NCI-H1436 treated with DMSO at 0.1 percent for 48 hours (cell line): ENCODE measurements at places on chromosomes 6 and 20.

DNA sequence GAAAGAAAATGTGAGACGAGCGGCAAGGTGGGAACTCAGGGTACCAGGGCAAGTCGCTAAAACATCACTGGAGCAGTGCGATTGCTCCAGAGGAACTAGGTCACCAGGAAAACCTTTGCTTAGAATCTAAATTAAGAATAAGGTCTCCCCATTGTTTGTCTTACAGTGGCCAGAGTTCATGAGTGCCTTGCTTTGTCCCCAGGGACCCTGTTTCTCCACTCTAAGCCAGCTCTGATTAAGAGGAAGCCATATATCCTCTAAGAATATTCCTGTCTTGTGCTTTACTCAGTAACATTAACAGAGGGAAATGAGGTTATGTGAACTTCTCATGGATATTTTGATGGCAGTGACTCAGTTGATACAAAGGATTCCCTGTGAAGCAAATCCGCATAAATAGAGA, 305.8 kb downstream of the CD83 start:
- no peak for DNase-seq

GRCh38 chr20:9977629-9978028, 57.2 kb upstream of the ANKEF1 start:
- DNase-seq = no peak

DNA sequence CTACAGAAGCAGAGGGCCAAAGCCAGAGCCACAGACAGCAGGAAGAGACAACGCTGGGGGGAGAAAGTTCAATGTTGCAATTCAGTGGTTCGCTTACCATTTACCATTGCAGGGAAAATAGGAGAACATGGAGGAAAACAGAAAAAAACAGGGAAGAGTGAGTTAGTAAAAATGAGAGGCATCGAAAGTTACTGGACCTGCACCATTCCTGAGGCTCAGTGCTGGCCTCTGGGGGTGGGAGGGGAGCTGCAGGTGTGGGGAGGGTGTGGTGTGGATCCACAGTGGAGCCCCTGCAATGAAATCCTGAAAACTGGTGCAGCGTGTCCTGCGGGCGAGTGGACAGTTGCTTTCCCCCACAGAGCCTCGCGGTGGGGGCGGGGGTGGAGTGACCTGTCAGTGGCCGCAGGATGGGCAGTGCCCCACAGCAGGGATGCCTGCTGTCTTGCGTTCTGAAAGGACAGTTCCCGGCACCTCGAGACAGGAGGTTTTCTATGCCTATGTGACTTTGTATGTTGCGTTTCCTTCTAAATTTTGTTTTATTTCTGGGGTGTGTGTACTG, 5.7 kb downstream of the TMEM181 start:
- no peak for DNase-seq

DNA sequence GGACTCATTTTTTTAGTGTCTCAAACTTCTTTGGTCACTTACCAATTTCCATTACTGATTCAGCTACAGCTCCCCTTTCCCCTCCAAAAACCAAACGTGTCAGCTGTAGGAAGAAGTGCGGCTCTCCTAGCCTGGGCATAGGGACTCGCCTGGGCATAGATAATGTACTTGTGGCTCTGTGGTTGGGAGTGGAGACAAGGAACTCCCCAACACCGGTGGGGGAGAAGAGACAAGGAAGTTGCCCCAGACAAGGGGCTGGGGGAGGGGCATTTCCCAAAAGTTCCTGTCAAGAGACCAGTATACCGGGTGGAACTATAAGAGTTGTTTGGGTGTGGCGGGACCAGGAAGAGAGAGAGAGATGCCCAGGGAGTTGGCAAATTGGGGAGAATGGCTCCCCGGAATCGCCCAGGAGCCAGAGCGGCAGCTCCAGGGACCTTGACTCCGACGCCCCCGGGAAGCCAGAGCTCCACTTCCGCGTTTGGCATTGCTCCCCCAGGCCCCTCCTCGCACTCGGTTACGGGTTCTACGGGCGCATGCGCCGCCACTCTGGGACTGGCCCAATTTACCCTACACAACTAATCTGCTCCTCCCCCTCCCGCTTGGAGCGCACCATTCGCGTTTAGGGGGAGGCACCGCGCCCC, 871 bp upstream of the ZFAND3 start:
- DNase-seq = peak; percentile 87

DNA sequence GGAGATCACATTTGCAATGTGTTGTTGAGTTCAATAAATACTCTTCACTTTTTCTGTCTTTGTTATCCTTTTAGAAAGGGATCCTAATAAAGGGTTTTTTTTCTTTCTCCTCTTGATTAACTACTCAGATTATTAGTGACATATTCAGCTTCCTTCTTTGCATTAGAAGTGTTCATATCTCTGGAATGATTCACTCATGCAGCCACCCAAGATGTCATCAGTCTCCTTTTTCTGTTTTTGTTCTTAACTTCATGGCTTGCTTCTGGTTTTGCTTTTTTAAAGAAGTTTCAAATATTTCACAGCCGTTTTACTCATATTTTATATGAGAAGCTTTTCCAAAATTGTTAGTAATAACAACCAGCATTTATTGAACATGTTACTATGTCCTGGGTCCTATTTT, 187.6 kb downstream of the TMEM242 start:
- no peak for DNase-seq

- DNase-seq = no peak
Observed at GRCh38 chr6:110859335-110859792, 15.2 kb upstream of the AMD1 start.

DNA sequence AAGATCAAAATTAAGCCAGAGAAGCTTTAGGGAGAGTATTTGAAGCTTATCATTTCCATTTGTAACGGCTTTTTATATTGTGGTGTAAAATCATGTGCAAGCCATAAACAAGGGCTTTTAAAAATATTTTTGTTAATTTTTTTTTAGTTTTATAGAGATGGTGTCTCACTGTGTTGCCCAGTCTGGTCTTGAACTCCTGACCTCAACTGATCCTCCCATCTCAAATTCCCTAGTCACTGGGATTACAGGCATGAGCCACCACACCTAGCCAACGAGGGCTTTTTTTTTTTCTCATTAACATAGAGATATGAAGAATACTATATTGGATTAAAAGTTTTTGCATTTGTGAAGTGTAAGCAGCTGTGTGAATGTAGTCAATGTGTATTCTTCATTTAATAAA, 29.1 kb downstream of the CDKAL1 start:
- no peak for DNase-seq

- DNase-seq = no peak
Observed at GRCh38 chr6:125656287-125656870, 93.1 kb upstream of the HEY2 start.

GRCh38 chr20:2462484-2462883, 8.1 kb downstream of the SNRPB start:
- no peak for DNase-seq

DNA sequence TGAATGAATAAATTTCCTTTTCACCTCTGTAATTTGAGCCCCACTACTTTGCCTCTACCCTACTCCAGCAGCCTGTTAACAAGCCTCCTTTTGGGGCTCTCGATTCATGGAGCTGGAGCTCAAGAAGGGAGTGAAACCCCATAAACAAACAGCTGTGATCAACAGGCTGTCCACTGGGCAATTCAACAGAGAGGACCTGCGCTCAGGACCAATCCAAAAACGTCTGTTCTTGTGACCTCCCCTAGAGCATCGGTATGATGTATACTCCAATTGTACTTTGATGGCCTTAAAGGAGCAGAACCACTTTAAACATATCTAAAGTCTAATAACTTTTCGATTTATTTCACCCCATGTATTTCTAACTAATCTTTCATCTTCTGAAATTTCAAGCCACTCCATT, 37.4 kb downstream of the HIVEP2 start:
- no peak for DNase-seq

- DNase-seq = no peak
Observed at GRCh38 chr6:14985366-14985765, 260.5 kb upstream of the JARID2 start.

DNA sequence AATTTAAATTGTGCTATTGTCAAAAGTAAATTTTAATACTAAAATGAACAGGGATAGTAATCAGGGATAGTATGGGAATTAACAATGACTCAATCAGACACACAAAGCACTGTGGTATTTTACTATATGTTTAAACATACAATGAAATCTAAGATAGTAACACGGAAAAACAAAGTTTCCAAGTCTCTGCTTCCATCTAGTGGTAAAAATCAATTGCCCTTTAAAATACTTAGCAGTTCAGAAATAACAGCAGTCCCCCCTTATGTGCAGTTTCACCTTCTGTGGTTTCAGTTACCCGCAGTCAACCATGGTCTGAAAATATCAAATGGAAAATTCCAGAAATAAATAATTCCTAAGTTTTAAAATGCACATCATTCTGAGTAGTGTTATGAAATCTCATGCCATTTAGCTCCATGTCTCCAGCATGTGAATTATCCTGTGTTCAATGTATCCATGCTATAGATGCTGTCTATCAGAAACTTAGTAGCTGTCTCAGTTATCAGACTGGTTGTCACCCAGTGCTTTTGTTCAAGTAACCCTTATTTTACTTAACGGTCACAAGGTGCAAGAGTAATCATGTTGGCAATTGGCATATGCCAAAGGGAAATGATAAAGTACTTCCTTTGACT, 58.5 kb downstream of the AHI1 start:
- DNase-seq = no peak

DNA sequence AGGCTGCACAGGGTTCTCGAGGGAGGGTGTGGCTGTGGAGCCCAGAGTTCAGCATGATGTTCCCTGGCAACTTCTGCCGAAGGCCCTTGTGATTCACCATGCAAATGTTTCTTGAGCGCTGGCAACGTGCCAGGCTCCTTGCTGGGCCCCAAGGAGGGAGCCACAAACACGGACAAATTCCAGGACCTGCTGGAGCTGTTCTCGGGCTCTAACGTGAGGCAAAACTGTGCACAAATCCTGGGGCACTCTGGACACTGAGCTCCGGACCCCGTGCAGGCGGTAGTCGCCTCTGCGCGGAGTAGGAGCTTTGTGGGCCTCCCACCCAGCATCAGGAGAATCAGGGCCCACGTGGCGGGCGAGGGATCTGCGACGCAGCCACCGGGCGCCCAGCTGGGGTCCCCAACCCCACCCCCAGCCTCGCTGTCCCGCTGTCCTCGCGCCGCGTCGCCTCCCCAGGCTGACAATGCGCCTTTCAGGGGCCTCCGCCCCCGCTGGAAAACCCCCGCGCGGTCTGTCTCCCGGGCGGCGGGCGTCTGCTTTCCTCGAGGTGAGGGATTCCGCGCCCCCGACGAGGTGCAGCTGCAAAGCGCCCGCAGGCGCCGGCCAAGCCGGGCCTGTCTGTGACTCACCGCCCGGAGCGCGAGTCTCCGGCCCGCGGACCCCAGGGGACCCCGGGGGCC, 31.7 kb upstream of the SCUBE3 start:
- DNase-seq = no peak

DNA sequence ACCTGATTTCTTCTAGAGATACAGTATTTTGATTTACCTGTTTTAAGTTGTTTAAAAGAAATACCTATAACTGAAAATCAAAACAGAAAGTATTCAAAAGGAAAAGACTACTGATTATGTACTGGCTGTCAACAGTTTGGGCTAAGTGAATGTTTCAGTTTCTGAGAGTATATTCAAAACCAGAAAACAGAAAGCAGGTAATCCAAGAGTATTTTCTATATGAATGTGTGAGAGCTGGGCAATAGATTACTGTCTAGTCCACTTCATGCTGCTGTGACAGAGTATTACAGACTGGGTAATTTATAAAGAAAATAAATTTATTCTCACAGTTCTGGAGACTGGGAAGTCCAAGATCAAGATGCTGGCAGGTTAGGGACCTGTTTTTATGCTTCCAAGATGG, 261.0 kb downstream of the ARHGAP18 start:
- no peak for DNase-seq

DNA sequence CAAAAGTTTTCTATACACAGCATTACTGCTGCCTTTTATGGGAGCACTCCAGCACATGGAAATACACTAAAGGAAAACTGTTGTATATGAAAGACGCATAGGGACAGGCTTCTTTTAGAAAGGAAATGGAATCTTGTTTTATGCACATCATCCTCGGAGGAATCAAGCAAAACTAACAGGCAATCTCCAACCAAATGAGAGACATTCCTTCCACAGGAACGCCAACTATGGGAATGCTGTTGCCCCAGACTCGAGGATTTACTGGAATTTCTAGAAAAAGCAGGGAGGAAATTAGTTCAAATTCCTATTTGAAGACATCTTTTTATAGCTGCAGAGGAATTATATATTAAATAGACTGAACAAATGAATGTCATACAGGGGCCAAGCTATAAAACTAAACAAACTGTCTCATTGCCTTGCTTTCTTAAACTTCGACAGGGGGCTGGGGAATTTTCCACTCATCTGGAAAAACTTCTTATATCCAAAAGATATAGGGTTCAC, 52.2 kb downstream of the LYRM4 start:
- DNase-seq = no peak

DNA sequence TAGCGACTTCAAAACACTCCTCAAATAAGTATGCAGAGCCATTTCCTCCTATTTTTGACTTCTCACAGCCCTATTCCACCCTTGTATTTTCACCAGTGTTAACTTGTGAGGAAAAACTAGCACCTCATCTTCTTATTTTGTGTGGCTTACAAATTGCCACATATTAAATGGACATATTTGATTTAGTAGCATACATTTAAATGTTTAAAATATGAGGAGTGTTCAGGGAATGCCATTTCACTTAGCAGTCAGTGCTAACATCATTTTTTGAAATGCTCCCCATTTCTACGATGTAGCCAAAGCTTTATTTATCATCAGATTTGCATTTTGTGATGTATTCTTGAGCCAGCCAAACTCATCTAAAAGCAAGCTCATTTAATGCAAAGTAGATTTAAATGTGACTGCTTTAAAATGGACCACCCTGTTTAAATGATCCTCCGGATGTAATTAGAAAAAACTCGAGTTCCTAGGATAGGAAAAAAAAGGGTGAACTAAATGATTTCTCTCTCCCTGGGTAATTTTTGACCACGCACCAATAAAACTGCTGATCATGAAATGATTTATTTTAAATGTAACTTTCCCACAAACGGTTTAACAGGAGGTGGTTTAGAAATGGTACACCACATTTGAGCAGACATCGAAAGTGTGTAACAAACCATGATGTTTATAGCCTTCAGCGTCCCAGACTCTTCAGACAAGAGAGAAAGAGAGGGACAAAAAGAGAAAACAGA, 172.6 kb downstream of the CD83 start:
- DNase-seq = no peak
